ENCODE measurements at places on chromosomes 5 and 9.

DNA sequence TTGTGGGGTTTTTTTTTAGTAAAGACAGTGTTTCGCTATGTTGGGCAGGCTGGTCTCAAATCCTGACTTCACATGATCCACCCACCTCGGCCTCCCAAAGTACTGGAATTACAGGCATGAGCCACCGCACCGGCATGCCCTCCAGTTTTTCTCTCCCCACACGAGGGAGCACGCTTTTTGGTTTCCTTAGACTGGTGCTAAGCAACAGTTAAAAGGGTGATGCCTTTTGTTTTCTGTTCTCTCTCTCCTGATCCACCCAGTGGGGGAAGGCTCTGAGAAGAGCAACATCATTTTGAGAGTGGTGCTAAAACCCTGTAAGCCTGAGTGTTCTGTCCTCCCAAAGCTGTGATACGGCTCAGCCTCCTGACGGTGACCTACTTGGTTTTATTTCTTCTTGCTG lies 146.6 kb downstream of the MAN2A1 start:
- DNase-seq: no peak

GRCh38 chr5:73853091-73853490 lies 227.1 kb downstream of the ARHGEF28 start:
- DNase-seq: peak; percentile 21

DNA sequence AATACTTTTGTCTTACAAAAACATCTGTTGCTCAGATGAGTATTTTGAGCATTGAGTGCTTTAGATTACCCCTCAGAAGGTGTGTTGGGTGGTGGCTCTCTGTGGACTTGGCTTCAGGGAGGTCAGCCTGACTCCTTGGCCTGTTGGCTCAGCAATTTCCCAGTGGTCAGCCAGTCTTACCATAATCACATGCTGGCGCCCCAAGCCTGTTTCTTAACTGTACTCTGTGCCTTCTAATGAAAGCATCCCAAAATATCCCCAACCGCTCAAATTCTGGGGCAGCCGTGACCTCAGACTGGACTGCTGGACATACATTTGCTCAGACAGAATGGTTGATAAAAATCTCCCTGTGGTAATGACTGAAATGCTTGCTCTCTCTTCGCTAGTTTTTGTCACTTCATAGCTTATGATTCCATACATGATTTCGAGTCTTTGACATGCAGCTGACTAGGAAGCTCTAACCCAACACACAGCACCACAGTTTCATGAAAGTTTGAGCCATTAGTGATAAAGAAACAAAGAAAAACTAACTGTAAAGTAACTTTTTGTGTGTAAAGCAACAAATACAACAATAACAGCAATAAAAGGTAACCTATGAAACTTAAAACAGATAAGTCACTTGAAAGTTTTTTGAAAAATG lies 562.2 kb upstream of the MEF2C start:
- no peak for DNase-seq

GRCh38 chr9:69671879-69672595 lies at the start of gene APBA1:
TSS of gene APBA1 (minus strand) at chr9:69672371.
- peak; percentile 60 for DNase-seq

DNA sequence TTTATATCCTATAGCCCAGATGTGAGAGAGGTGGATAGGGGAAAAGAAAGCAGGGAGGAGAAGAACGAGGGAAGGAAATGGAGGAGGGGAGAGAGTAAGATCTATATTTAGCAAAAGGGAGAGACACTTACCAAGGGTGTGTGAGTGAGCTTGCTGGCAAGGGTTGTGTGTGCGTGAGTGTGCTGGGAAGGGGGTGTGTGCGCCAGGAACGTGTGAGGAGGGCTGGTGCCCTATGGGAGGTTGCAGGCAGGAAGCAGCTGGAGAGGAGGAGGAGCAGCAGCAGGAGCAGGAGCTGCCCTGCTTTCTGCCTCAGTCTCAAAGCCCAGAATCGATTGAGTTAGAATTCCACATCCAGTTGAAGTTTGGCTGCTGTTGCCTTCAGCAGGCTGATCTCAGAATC lies 148.3 kb upstream of the RUSC2 start:
- peak; percentile 81 for DNase-seq

DNA sequence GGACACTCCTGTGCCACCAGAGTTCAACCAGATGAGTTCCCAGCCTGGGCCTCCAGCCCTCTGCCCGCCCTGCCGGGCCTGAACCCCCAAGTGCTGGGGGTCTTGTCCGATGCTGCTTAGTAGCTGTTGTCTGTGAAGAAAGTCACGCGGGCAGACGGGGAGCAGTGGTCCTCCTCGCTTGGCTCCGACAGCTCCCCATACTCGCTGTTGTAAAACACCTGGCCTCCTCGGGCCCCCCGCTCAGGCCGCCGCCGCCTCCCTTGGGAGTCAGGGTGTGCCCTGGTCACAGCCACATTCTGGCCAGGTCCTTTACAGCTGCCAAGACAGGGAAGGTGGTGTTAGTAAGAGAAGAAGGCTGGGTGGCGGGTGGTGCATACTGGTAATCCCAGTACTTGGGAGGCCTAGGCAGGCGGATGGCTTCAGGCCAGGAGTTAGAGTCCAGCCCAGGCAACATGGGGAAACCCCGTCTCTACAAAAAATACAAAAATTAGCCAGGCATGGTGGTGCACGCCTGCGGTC lies 11.8 kb upstream of the SCGB3A1 start:
- DNase-seq: no peak

- no peak for DNase-seq
Measured at GRCh38 chr5:77641397-77641943, 3.0 kb upstream of the OTP start.

DNA sequence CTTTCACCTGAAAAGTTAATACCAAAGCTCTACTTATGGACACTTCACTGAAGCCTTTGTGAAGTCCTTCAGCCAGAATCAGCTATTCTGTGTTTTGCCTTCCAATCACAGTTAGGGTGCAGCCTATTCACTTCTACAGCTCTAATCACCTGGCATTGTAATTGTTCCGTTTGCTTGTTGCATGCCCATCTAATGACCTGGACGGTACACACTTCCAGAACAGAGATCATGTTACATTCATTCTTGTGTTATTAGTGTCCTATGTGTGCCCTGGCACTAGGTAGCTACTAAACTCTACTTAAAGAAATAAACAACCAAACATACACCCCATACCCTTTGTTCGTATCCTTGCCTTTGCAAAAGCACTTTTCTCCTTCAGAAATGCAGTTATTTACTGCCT lies 1162.9 kb upstream of the WWC1 start:
- no peak for DNase-seq

DNA sequence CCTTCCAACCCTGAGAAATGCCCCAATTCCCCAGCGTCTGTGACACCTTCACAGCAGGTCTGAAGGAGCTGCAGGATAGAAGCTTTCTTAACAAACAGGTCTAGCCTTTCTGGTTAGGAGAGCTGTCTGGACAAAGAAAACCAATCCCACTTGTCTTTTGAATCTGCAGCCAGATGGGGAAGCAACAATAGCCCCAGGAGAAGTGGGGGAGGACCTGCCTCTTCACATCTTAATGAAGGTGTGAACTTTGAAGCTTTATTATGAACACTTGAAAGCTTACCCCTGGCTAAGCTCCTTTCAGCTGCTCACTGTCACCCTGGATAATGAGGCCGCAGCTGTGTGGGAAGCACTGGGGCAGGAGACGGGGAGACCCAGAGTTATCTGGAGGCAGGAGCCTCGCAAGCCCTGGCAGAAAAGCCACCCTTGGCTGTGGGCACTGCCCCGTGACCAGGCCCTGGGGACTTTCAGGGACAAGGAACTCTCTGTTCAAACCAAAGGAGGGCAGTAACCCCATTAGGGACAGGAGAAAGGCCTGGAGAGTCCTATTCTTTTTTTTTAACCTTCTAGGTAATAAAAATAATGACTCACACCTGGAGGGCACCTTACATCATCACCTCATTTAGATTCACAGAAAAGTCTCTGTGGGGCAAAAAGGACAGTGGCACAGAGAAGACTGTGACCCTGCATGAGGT lies 151.8 kb upstream of the RAD23B start:
- no peak for DNase-seq

GRCh38 chr9:74503219-74503618 lies 6.1 kb downstream of the RORB start:
- DNase-seq: no peak

GRCh38 chr5:134447815-134448520 lies 36.3 kb upstream of the CDKN2AIPNL start:
- no peak for DNase-seq

GRCh38 chr5:163642904-163643303 lies 137.5 kb downstream of the MAT2B start:
- DNase-seq: no peak

DNA sequence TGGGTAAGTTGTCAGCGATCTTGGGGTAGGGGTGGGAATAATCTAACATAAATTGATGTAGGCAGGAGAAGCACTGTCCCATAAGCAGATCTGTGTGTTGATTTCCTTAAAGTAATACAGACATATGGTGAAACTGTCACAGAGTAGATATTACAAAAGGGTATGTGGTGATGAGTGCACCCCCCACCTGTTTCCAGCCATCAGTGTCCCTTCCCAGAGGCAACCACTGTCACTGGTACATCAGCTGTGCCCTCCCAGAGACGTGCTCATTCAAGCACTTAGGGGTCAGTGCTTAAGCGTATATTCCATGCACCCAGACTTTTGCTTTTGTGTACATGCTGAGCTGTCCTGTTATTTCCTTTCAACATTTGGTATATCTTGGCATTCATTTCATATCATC lies 94.3 kb upstream of the PITX1 start:
- DNase-seq: no peak

- peak; percentile 98 for DNase-seq
Measured at GRCh38 chr5:107469485-107470294, 201.0 kb downstream of the EFNA5 start.

DNA sequence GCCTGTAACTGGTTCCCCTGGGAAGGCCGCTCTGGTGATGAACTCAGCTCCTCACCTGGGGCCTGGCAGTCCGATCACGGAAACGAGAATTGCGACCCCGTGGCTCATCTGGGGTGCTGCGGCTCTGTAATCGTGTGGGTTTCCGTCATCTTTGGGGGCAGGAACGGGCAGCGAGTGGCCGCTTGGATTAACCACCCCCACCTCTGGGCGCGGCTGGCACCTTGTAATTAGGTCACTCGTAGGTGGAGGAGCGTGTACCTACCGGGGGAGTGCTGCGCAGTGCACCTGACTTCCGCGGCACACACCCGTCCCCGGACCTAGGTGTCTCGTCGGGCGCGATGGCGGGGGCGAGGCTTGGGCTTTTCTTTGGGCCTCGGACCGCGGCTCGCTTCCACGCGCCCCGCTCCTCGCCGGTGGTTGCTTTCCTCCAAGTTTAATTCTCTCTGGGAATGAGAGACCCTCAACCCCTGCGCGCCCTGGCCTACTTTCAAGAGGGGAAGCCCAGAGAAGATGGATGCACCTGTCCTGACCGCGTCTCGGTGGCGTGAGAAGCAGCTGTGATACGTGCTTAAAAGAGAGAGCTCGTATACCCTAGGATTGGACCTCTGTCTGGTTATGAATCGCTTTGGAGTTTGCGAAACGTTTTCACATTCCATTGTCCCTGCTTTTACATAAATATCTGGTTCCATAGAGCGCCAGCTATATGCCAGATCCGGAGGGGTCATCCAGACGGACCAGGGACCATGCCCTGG lies 744 bp upstream of the PPP2CA start:
- peak; percentile 30 for DNase-seq

DNA sequence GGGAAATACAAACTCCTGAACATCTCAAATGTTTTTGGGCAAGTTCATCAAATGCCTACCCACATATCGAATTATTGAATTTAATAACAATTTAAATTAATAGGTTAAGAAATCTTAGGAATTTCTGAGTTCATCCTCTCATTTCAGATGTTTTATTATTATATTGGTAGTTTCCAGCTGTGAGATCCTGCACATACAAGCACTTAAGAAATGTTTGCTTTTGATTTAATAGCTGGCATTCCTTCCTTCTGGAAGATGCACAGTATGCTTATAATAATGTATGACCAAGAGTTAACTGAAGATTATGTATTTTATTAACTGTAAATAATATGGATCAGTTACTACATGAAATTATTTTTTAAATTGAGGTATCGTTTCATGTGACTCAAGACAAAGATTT lies 13.9 kb downstream of the TNPO1 start:
- DNase-seq: no peak

- no peak for DNase-seq
Measured at GRCh38 chr5:14457476-14457875, 124.1 kb upstream of the OTULINL start.
